ENCODE measurements at places on chromosomes 2 and 18. TPM values are rescaled to one million over a fixed set of nuclear protein-coding genes. Genes with fewer than 3 reads are reported as not detected.

DNA sequence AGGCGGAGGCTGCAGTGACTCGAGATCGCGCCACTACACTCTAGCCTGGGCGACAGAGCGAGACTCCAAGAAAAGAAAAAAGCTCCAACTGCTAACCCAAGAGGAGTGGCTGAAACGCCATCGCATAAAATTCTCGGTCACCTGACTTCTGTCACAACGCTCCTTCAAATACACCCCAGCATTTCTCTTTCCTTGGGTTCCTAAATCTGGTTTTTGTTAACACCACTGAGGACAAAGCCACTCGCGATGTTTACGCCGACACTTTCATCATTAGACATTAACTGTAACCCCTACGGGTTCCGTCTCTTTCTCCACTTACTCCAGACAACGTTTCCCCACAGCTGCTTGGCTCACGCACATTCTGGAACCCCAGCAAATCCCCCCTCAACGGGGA, 679 bp downstream of the CLK1 start:
- peak overlapping the region; percentile 100 for H3K27ac ChIP-seq
- peaks cover 33% of the 10 kb centered on the region for H3K4me1 ChIP-seq
- H3K4me3 ChIP-seq, result peak overlapping the region; percentile 100
- peaks cover 22% of the 10 kb centered on the region for H3K36me3 ChIP-seq
- no peaks in the 10 kb centered on the region for H3K27me3 ChIP-seq

GRCh38 chr2:171407030-171407675, 26.6 kb downstream of the METTL8 start:
- DNase-seq, result no peak
- no peak overlapping the region for H3K27ac ChIP-seq
- peaks cover 14% of the 10 kb centered on the region for H3K4me1 ChIP-seq

DNA sequence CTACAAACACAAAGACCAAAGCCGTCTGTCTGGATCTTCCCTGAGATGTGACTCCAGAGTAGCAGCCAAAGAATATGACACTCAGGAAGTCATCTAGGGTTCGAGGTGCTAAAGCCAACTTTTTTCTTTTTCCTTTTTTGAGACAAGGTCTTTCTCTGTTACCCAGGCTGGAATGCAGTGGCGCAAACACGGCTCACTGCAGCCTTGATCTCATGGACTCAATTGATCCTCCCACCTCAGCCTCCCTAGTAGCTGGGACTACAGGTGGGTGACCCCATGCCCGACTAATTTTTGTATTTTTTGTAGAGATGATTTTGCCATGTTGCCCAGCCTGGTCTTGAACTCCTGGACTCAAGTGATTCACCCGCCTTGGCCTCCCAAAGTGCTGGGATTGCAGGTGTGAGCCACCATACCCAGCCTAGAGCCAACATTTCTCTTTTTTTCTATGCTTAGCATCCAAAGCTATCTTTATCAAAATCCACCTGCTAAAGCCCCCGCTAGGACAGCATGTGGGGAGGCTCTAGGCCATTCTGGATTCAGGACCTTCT, 92.8 kb downstream of the TMEM17 start:
- H3K27ac ChIP-seq, result no peak overlapping the region
- H3K27me3 ChIP-seq, result no peaks in the 10 kb centered on the region
- no peak for DNase-seq
- no peaks in the 10 kb centered on the region for H3K36me3 ChIP-seq
- H3K4me1 ChIP-seq, result peaks cover 21% of the 10 kb centered on the region

DNA sequence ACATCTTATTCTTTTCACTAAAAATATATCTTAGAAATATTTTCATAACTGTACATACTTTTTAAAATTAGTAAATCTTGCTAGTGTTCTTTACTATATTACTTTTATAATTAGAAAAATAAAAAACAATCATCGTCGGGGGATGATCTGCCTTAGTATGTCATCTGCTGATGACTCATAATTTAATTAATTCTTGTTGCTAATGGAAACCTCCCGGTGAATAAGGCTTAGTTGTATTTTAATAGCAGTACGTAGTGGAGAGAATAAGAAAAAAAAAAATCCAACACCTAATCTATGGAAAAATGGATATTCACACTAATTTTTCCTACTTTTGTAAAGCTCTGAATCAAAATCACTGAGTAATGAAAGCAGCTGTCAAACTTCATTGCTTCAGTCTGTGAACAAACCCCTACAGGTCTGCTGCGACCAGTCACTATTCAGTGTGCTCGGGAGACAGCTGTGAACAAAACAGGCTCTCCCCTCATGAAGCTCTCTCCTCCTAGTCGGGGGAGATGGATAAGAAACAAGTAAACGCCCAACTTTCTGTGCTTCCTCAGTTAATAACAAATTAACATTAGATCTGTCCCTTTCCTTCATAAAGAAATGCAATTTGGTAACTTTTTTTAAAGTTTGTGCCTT, 97.4 kb upstream of the UPP2 start:
- DNase-seq, result no peak
- no peaks in the 10 kb centered on the region for H3K36me3 ChIP-seq
- no peak overlapping the region for H3K4me3 ChIP-seq
- H3K4me1 ChIP-seq, result peaks cover 10% of the 10 kb centered on the region

GRCh38 chr18:62832282-62832681, 116.9 kb downstream of the PHLPP1 start:
- DNase-seq, result no peak
- H3K4me1 ChIP-seq, result peaks cover 40% of the 10 kb centered on the region
- H3K27ac ChIP-seq, result no peak overlapping the region
- no peak overlapping the region for H3K4me3 ChIP-seq
- H3K36me3 ChIP-seq, result peaks cover 2% of the 10 kb centered on the region
- no peaks in the 10 kb centered on the region for H3K27me3 ChIP-seq

- H3K36me3 ChIP-seq, result no peaks in the 10 kb centered on the region
- no peak within 1 kb of the TSS for H3K4me3 ChIP-seq
- H3K27ac ChIP-seq, result peak within 1 kb of the TSS; percentile 92
- H3K27me3 ChIP-seq, result no peaks in the 10 kb centered on the region
Measured at GRCh38 chr2:97713296-97714083, at the start of gene ZAP70. ZAP70 (plus strand) TSS chr2:97713576; CDS start chr2:97724037, 10,461 bp downstream.

SLC4A5 gene
- 3.0 TPM for total RNA-seq

PAX3 gene
- 52.2 TPM for total RNA-seq

DNA sequence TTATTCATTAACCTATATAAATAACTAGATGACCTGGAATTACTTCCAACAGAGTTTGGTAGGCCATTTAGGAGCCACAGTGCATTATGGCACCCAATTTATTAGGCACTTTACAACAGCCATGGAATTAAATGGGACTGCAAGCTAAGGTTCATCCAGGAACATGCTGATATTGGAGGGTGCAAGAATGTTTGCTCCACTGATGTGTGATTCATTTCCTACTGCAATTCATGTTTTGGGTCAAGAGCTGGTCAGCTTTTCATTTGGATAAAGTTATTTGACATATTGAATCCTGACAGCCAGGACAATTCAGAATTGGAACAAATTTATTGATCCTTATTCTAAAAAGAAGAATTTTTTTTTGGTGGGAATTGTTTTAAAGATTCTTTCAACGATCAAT, 11.8 kb upstream of the LYPD1 start:
- DNase-seq, result no peak
- no peak overlapping the region for H3K27ac ChIP-seq
- H3K4me3 ChIP-seq, result no peak overlapping the region
- no peaks in the 10 kb centered on the region for H3K36me3 ChIP-seq
- H3K4me1 ChIP-seq, result no peaks in the 10 kb centered on the region
- H3K27me3 ChIP-seq, result no peaks in the 10 kb centered on the region

GRCh38 chr18:41761333-41762018, 193.6 kb upstream of the PIK3C3 start:
- H3K36me3 ChIP-seq, result no peaks in the 10 kb centered on the region
- H3K4me1 ChIP-seq, result no peaks in the 10 kb centered on the region
- no peak overlapping the region for H3K27ac ChIP-seq
- H3K4me3 ChIP-seq, result no peak overlapping the region
- no peak for DNase-seq
- no peaks in the 10 kb centered on the region for H3K27me3 ChIP-seq

DNA sequence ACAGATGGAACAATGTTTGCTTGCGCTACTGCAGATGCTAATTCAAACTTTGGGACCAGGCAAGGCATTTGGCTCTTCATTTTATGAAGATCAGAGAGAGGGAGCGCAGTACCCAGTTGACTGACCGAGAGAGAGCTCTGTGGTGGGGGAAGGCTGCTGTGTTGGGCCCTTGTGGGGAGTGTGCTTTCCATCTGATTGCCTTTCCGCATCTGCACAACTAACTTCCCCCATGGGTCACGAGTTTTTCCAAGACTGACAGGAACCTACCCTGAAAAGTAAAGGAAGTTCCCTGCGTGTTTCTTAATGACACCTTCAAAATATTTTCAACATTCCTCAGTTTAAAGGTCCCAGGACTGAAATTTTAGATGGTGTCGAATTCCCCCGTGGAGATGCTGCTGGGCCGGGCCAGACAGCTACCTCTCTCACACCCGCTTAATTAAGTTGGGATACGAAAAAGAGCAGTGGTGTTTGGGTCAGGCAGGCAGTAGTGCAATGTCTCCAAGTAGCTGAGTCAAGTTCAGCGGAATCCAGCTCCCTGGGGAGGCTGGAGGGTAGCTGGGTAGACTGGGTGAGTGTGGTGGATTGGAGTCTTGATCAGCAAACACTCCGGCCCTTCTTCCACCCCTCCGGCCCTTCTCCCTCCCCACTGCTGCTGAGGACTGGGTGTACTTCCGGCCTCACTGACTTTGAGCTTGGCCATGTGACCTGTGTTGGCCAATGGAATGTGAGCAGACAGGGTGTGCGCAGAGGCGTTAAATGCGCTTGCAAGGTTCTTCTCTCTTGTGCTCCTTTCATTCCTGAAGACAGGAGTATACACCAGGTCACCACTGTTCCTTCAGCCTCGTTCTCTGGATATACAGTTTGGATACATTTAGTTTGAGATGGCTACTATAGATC, 2.3 kb upstream of the ARHGAP25 start:
- no peaks in the 10 kb centered on the region for H3K36me3 ChIP-seq
- H3K27ac ChIP-seq, result no peak overlapping the region
- no peak for DNase-seq
- H3K27me3 ChIP-seq, result no peaks in the 10 kb centered on the region
- H3K4me1 ChIP-seq, result no peaks in the 10 kb centered on the region

GRCh38 chr2:176804392-176804791, 408.2 kb upstream of the HNRNPA3 start:
- no peak overlapping the region for H3K4me3 ChIP-seq
- no peaks in the 10 kb centered on the region for H3K27me3 ChIP-seq
- no peaks in the 10 kb centered on the region for H3K4me1 ChIP-seq
- H3K27ac ChIP-seq, result no peak overlapping the region
- H3K36me3 ChIP-seq, result no peaks in the 10 kb centered on the region

DNA sequence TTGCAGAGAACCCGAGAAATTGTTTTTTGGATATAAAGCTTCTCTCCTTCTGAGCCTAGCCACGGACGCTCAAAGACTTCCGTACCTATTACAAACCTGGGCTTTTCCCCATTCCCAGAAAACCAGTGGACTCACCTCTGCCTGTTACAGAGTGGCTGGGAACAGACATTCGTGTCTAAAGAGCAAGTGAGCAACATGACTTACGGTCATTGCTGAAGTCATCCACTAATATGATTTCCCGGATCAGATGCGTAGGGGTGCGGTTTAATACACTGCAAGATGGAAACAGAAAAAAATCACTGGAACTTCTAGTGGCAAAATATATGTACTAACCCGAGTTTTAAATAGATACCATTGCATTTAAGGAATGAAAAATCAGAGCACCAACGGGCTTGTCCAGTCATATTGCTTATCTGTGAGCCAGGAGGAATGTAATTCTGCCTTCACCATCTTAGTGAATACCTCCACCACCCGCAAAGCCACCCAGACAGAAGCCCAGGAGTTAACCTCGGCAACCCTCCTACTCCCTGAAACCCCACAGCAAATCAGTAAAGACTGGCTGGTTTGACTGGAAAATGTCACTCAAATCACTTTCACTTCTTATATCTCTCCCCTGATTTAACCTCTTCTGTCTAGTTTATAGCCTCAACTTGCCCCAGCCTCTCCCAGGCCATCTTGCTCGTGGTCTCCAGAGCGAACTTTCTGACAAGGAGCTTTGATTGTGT, 151.1 kb upstream of the CAPN13 start:
- H3K36me3 ChIP-seq, result no peaks in the 10 kb centered on the region
- no peak overlapping the region for H3K27ac ChIP-seq
- no peaks in the 10 kb centered on the region for H3K4me1 ChIP-seq
- DNase-seq, result no peak
- H3K4me3 ChIP-seq, result no peak overlapping the region
- peaks cover 2% of the 10 kb centered on the region for H3K27me3 ChIP-seq

GRCh38 chr2:234638966-234639365, 142.1 kb upstream of the ARL4C start:
- no peak overlapping the region for H3K4me3 ChIP-seq
- H3K27me3 ChIP-seq, result peaks cover 2% of the 10 kb centered on the region
- H3K27ac ChIP-seq, result no peak overlapping the region
- DNase-seq, result no peak
- peaks cover 14% of the 10 kb centered on the region for H3K36me3 ChIP-seq

DNA sequence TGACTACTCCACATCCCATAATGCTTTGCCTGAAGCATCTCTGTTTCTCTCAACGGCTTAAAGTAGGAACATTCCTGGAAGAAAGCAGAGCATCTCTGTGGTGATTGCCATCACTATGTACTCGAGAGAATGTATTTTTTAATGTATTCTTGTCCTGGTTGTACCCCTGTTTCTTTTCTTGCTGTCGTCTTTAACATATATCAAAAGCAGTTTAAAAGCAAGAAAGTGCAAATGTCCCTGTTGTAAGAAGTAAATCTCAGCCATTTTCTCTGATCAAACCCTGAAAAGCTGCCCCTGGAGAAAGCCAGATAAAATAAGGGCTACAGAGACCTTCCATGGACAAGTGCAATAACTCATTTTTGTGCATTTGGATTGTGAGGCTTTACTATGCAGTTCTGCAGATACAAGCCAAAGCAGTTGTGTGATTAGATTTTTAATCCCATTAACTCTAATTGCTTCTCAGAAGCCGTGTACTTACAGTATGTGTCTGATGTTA, 70.8 kb downstream of the XIRP2 start:
- no peaks in the 10 kb centered on the region for H3K36me3 ChIP-seq
- H3K27me3 ChIP-seq, result no peaks in the 10 kb centered on the region
- H3K4me3 ChIP-seq, result no peak overlapping the region
- no peak for DNase-seq
- peaks cover 14% of the 10 kb centered on the region for H3K4me1 ChIP-seq

DYNAP gene
- not detected for total RNA-seq

MEIS1 gene
- total RNA-seq, result 107 TPM

AOX1 gene
- total RNA-seq, result 2.8 TPM

DNA sequence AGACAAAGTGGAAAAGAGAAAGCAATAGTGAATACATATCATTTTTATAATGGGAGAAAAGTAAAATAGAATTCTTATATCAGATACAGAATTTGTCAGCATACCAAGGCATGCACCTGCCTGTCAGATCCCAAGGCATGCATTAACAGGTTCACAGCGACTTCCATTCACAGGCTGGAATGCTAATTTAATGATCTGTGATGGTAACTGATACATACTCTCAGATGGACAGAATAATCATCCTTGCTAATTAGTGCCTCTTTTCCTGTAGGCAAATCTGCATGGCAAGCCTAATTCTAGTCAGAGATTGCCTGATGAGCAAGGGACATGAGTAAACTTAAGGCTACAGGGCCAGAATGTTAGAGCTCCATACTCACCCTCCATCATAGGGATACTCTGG, 76.1 kb downstream of the PRKRA start:
- no peak overlapping the region for H3K27ac ChIP-seq
- H3K27me3 ChIP-seq, result no peaks in the 10 kb centered on the region
- no peaks in the 10 kb centered on the region for H3K4me1 ChIP-seq
- no peak overlapping the region for H3K4me3 ChIP-seq

Measured in neural crest cell (in vitro differentiated cells).